ENCODE measurements at places on chromosomes 6 and 20. TPM values are rescaled to one million over a fixed set of nuclear protein-coding genes. Genes with fewer than 3 reads are reported as not detected.

DNA sequence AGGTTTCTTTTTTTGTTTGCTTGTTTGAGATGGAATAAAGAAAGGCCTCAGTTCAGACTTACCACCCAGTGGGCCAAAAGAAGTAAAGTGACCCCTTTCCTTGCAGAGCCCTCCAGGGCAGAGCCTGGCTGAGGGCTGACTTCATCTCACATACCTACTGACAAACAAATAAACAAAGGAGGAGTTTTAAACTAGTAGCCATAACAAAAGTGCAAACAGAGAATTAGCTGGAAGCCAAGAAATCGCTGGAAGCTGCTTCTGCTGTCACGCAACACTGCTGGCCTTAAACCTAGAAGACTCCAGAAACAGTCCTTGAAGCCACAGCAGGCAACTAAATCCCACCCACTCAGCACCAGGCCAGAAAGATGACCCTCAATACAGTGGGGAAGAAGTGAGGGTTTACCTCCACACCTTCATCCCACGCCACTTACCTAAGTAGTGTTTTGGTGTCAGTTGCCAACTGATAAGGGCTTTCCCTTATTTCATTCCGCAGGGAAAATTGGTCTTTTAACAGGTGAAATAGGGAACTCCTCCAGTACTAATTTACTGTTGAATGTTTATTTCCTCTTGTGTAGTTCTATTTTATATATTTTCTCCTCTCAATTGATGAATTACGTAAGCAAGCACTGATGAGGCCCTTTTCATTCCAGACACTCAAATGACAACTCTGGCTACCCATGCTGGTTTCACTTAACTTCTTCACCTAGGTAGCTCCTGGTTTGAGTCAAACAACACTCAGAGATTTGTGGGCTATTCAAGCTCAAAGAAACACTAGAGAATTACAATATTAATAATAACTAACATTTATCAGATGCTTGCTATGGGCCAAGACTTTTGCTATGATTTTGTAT is 46.2 kb downstream of the EDN1 start:
- no peak overlapping the region for H3K4me3 ChIP-seq
- no peaks in the 10 kb centered on the region for H3K4me1 ChIP-seq
- H3K36me3 ChIP-seq: no peaks in the 10 kb centered on the region
- no peak for DNase-seq
- no peaks in the 10 kb centered on the region for H3K27me3 ChIP-seq

DNA sequence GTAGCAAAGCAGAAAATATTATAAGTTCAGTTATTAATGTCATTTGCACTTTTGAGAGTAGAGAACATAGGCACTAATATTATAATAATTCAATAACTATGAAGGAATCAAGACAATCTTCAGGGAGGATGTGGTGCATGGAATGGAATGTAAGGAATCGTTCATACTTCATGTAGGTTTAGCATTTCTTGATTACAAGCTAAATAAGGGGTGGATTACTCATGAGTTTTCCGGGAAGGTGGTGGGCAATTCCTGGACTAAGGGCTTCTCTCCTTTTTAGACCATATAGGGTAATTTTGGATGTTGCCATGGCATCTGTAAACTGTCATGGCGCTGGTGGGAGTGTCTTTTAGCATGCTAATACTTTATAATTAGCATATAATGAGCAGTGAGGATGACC is 9.1 kb upstream of the BTNL2 start:
- peaks cover 3% of the 10 kb centered on the region for H3K4me1 ChIP-seq
- H3K4me3 ChIP-seq: no peak overlapping the region
- H3K27ac ChIP-seq: no peak overlapping the region

DNA sequence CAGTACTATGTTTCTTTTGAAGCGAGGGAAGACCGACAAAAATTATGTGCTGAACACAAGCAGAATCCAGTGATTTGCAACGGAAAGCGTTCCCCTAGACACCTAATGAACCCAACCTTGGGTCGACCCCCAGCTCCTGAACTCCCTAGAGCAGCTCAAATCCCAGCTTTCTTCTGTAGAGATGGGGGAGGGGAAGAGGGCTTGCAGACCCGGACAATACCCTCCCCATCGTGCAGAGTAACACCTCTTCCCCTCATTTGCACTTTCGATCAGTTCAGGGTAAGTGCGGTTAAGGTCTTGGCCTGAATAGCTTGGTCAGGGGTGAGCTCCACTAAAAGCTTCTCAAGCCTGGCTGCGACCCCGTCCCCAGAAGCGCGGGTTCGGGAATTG is 404 bp downstream of the CEP162 start:
- H3K27me3 ChIP-seq: peaks cover 3% of the 10 kb centered on the region
- H3K4me1 ChIP-seq: no peaks in the 10 kb centered on the region
- H3K36me3 ChIP-seq: no peaks in the 10 kb centered on the region

Gene LPA
- 1.2 TPM for total RNA-seq

Gene SEMG1
- total RNA-seq: not detected

- H3K36me3 ChIP-seq: no peaks in the 10 kb centered on the region
- H3K27ac ChIP-seq: no peak overlapping the region
- H3K27me3 ChIP-seq: no peaks in the 10 kb centered on the region
- H3K4me3 ChIP-seq: no peak overlapping the region
- peaks cover 5% of the 10 kb centered on the region for H3K4me1 ChIP-seq
- peak; percentile 49 for DNase-seq
Observed at GRCh38 chr6:11317885-11318771, 85.7 kb upstream of the NEDD9 start.

DNA sequence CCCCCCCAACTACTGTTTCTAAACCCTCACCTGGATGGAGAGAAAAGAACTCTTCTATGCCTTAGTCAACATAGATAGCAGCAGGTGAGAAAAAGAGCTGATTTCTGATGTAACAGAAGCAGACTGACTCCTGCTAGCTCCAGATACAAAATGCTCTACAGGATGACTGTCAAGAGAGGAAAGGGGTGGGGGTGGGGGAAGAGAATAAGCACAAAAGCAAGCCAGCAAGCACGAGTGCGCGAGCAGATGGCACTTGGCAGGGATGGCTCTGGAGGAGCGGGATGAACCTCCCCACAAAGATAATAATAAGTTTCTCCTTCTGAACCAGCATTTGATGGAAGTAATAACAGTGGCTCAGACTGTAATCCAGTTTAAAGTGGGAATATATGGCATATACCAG is 45.6 kb upstream of the SPDEF start:
- no peaks in the 10 kb centered on the region for H3K27me3 ChIP-seq
- peaks cover 4% of the 10 kb centered on the region for H3K36me3 ChIP-seq
- H3K4me3 ChIP-seq: no peak overlapping the region

Gene CCM2L
- total RNA-seq: 3.8 TPM

GRCh38 chr20:3714092-3714491 is 1.7 kb upstream of the SIGLEC1 start:
- peaks cover 9% of the 10 kb centered on the region for H3K4me1 ChIP-seq
- DNase-seq: no peak
- H3K27ac ChIP-seq: no peak overlapping the region
- no peaks in the 10 kb centered on the region for H3K27me3 ChIP-seq

Gene SRSF3
- 135 TPM for total RNA-seq

- H3K4me3 ChIP-seq: no peak overlapping the region
- no peak overlapping the region for H3K27ac ChIP-seq
- H3K36me3 ChIP-seq: no peaks in the 10 kb centered on the region
- no peaks in the 10 kb centered on the region for H3K4me1 ChIP-seq
- H3K27me3 ChIP-seq: no peaks in the 10 kb centered on the region
Observed at GRCh38 chr6:159053781-159054398, 9.1 kb upstream of the TAGAP start.

Gene MYMX
- 0.22 TPM for total RNA-seq

GRCh38 chr6:144624716-144625115 is 339.6 kb downstream of the UTRN start:
- peak overlapping the region; percentile 37 for H3K27ac ChIP-seq
- H3K36me3 ChIP-seq: no peaks in the 10 kb centered on the region
- H3K4me3 ChIP-seq: no peak overlapping the region
- DNase-seq: no peak

DNA sequence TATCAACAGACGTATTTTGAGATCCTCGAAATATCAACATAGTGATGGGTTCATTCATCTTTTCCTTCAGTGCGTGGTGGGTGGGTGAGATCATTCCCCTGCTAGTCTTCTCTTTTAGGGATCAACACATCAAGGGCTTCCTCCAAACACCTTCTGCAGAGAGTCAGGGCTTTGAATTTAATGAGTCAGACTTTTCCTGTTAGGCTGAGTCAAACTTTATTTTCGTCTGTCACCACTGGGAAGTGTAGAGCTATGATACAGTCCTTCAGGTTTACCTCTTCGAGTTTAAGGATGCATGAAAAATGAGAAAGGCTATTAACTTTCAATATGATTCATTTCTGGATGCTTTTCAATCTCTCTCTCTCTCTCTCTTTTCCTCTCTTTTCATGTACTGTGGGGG is 189.1 kb downstream of the BMP2 start:
- H3K27me3 ChIP-seq: no peaks in the 10 kb centered on the region
- H3K27ac ChIP-seq: no peak overlapping the region
- DNase-seq: no peak
- no peaks in the 10 kb centered on the region for H3K36me3 ChIP-seq
- no peak overlapping the region for H3K4me3 ChIP-seq
- no peaks in the 10 kb centered on the region for H3K4me1 ChIP-seq

- H3K27me3 ChIP-seq: no peaks in the 10 kb centered on the region
- no peaks in the 10 kb centered on the region for H3K4me1 ChIP-seq
- no peak for DNase-seq
- H3K36me3 ChIP-seq: peaks cover 8% of the 10 kb centered on the region
Observed at GRCh38 chr6:83597051-83597450, 84.7 kb downstream of the PRSS35 start.

Gene PLA2G7
- total RNA-seq: 10.9 TPM

GRCh38 chr20:18721551-18722115 is 92.0 kb upstream of the SCP2D1 start:
- H3K4me3 ChIP-seq: no peak overlapping the region
- peaks cover 6% of the 10 kb centered on the region for H3K4me1 ChIP-seq
- DNase-seq: no peak
- no peaks in the 10 kb centered on the region for H3K27me3 ChIP-seq
- H3K36me3 ChIP-seq: no peaks in the 10 kb centered on the region

Gene TFB1M
- total RNA-seq: 20.4 TPM

DNA sequence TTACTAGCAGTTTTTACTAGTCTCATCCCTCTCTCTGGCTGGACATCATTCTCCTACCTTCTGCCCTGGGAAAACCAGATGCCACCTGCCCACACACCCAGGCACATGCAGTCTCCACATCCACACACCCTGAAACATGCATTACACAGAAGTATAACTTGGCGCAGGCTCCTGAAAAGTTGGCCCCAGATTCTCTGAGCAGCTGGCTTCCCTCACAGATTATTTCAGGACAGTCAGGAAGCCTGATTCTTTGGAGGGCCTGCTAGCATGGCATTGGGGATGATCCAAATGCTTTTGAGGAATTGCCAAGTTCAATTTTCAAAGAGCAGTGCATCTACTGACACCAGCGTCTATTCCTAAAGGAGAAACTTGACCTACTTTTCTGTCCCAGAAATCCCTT is 27.8 kb upstream of the KIF16B start:
- no peak overlapping the region for H3K27ac ChIP-seq
- DNase-seq: no peak
- peaks cover 3% of the 10 kb centered on the region for H3K4me1 ChIP-seq

Gene TP53TG5
- 0.69 TPM for total RNA-seq

DNA sequence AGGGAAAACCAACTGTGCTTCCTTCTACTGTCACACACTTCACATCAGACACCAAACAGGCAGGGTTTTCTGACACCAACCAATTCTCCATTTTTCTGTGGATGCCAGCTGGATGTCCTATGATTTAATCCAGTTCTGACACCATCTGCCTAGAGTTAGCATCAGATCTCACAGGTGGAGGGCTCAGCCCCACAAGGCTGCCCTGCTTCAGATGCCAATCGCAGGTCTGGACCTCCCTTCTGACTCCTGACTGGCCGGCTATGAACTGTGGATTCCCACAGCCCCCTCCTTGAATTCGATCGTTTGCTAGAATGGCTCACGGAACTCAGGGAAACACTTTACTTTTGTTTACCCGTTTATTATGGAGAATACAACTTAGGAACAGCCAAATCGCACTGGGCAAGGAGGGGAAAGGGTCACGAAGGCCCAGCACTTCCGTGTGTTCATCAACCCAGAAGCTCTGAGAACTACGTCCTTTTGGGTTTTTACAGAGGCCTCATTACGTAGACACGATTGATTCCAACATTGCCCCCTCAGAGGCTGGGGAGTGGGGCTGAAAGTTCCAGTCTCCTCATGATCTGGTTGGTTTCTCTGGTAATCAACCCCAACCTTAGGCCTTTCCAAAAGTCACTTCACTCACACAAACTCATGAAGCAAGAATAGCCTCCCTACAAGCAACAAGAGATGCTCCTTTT is 25.4 kb upstream of the MAS1 start:
- H3K27ac ChIP-seq: no peak overlapping the region
- H3K36me3 ChIP-seq: no peaks in the 10 kb centered on the region
- no peaks in the 10 kb centered on the region for H3K4me1 ChIP-seq

DNA sequence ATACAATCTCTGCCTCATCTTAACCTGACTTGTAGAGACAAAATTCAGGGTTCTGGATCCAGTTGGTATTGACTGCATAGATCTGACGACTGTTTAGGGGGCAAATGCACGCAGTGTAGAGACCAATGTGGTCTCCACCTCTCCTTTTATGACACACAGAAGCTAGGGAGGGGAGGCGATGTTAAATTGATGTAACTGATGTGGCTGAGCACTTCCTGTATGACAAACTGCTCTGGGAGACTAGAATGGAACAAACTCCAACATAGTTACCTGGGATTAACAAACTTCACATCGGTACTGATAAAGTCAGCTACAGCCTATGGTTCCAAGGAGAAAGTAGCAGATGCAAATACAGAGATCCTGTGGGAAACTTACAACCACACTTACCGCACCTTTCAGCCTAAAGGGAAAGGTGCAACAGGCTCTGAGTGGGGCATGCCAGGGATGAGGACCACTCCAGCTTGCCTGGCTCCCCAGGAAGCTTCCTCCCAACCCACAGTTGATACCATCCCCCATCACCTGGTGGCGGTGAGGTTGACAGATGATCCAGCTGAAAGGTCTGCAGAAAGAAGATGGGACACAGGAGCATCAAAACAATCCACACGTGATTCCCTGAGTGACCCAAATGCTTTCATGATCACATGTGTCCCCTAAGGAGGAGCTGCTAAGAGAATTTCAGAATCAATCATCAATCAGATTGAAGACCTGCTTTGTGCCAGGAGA is 60.6 kb upstream of the MRPS10 start:
- H3K27ac ChIP-seq: no peak overlapping the region
- no peak overlapping the region for H3K4me3 ChIP-seq
- peaks cover 12% of the 10 kb centered on the region for H3K36me3 ChIP-seq
- H3K27me3 ChIP-seq: no peaks in the 10 kb centered on the region

Gene HLA-DQB2
- not detected for total RNA-seq
